T-helper 1 cell (primary cell): ENCODE measurements at places on chromosomes 5 and 9.

DNA sequence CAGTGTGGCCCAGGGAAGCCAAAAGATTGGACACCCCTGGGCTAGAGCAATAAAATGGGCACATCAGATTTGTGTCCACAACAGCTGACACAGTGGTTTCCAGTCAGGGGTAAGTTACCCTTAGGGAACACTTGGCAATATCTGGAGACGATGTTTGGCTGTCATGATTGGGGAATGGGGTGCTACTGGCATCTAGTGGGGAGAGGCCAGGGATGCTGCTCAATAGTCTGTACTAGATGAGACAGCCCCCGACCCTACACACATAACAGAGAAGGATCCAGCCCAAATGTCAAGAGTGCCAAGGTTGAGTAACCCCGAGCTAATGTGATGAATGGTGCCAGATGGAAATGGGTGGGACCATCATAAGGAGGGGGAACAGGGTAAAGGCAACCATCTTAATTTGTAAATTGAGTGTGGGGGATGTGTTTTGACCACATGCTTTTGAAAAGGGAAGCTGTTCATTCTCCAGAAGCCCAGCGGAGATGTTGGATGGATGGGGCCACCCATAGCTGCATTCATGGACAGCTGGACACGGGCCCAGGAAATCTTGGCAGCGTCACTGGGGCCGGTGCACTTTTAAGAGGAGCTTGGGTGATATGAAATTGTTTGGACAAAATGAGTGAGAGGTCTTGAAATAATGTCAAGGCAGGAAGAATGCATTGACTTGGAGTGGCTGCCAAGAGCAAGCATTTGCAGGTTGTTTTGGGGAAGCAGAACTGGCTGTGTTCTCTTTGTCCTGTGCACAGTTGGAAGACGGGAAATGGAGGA lies 33.4 kb downstream of the SYK start:
- DNase-seq = no peak

- DNase-seq = no peak
Measured at GRCh38 chr5:66363097-66363496, 219.0 kb downstream of the SREK1 start.

GRCh38 chr9:109640580-109641371 lies 139.2 kb upstream of the PALM2AKAP2 start:
- no peak for DNase-seq

DNA sequence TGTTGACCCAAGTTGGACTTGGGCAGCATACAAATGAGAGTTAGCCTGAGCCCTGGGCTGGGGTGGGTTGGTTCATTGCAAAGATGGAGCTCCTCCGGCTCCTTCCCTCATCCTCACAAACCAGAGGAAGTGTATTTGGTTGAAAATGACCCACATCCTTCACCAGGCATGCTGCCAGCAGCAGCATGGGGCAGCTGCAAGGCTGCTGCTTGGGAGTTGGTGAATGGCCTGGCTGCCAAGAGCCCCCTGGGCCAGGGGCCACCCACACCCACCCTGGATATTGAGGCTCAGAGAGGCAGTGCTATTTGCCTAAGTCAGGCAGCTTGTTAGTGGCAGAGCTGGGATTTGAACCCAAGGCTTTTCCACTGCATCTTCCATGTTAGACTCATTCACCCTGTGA lies 29.5 kb downstream of the PPARGC1B start:
- DNase-seq = no peak

GRCh38 chr5:157608972-157609565 lies 33.5 kb upstream of the ADAM19 start:
- no peak for DNase-seq

- DNase-seq = no peak
Measured at GRCh38 chr5:134449167-134449566, 37.5 kb upstream of the CDKN2AIPNL start.

- DNase-seq = no peak
Measured at GRCh38 chr9:27990524-27990923, 417.2 kb upstream of the C9orf72 start.

GRCh38 chr5:943918-944620 lies 51.4 kb downstream of the TRIP13 start:
- DNase-seq = no peak

GRCh38 chr5:61534481-61535267 lies 202.6 kb downstream of the ZSWIM6 start:
- DNase-seq = no peak

- DNase-seq = peak; percentile 36
Measured at GRCh38 chr9:99807276-99807852, 14.3 kb upstream of the NR4A3 start.

DNA sequence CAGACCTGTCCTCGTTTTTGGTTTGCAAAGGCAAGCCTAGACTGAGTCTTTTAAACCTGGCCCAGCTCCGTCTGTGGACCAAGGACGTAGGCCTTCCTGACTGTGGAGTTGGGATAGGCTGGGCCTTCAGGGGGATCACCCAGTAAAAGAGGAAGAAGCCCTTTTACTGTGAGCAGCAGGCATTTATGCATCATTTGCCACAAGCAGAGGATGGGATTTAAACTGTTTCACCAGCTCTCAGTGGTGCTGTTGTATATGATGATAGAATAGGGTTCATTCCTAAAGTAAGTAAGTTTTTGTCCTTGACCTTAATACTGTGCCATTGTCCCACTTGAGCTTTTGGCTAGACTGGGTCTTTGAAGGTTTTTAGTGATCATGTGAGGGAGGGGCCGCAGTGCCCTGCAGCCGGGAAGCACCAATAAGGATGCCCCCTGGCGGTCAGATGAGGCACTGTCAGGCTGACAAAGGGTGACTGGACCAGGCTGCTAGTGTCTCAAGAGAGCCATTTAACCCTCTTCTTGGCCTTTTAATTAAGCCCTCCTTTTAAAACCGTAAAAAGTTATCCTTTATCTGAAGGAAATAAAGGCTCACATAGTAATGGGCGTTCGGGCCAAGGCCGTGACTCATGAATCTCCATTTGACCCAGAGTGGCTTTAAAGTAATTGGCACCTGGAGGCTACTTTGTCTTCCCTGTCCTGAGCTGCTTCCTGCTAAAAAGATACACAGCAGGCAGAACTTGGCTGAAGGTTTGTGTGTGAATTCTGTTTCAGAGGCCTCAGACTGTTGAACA lies 74.0 kb downstream of the UBAP1 start:
- DNase-seq = peak; percentile 31

- DNase-seq = no peak
Measured at GRCh38 chr5:36175043-36175442, 23.1 kb downstream of the SKP2 start.

DNA sequence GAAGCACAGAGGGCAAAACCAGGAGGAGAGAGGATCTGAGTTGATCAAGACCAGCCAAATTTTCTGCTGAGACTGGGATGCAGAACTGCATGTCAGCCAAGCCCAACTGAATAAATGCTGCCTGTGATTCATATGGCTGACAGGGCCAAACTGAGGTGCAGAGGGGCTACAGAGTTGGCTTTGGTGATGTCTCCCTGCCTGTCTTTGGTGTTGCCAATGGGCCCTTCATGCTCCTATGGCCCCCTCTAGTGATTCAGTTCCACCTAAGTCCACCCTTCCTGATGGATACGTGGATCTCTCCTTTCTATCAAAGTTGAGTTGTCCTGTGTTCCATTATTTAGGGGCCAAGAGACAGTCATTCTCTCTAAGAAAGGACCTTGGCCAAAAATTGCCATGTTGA lies 163.6 kb upstream of the TLE4 start:
- no peak for DNase-seq

- no peak for DNase-seq
Measured at GRCh38 chr5:24225051-24225450, 419.7 kb downstream of the CDH10 start.

- no peak for DNase-seq
Measured at GRCh38 chr5:85205430-85205829, 820.8 kb upstream of the EDIL3 start.

DNA sequence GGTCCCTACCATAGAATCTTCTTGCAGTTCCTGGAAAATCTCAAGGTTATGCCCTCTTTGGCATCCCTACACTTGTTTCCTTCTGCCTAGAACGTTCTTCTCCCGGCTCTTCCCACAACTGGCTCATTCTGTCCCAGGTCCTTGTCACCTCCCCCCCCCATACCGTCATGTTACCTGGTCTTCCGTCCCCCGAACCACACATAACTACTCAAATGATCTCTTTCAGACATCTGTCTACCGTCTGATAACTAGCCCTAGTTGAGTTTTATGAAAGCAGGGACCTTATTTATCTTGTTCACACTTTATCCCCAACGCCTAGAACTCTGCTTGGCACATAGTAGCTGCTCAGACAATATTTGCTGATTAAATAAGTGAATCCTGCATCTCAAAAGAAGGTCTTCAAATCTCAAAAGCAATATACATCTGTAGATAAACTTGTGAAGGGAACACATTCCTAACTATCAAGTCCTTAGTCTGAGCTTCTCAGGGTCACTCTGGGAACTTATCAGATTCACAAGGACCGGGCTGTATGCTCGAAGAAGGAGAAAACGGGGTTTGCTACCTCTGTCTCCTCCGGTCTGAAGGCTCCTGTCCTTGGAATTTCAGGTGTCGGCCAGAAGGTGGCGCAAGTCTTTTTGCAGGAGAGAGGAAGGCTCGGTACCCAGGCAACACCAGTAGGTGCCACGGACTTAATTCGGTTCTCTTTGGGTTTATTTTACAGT lies 30.0 kb downstream of the LCP2 start:
- DNase-seq = peak; percentile 72

DNA sequence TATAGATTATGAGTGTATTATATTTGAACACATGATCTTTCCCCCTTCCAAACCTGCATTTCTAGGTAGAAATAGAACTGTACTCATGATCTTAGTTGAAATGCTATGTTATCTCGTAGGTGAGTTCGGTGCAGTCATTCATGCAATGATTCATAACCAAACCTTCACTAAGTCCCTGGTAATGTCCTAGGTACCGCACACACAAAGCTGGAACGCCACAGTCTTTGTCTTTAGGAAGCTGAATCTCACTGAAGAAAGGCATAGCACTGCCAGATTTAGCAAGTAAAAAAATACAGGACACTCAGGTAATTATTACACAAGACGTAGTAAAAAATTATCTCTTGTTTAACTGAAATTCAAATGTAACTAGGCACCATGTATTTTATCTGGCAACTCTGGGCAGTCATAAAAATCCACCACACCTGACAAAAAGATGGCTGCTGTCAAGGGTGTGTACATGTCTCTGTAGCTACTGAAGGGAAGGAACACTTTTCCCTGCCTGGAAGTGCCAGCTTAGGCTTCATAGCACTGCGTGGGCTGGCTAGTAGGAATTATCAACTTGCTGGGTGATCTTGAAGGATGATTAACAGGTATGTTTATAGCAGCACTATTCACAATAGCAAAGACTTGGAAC lies 28.0 kb upstream of the TXN start:
- DNase-seq = no peak

- DNase-seq = no peak
Measured at GRCh38 chr5:91098541-91098940, 284.6 kb downstream of the ARRDC3 start.
